ENCODE measurements at places on chromosomes 3 and 15.

DNA sequence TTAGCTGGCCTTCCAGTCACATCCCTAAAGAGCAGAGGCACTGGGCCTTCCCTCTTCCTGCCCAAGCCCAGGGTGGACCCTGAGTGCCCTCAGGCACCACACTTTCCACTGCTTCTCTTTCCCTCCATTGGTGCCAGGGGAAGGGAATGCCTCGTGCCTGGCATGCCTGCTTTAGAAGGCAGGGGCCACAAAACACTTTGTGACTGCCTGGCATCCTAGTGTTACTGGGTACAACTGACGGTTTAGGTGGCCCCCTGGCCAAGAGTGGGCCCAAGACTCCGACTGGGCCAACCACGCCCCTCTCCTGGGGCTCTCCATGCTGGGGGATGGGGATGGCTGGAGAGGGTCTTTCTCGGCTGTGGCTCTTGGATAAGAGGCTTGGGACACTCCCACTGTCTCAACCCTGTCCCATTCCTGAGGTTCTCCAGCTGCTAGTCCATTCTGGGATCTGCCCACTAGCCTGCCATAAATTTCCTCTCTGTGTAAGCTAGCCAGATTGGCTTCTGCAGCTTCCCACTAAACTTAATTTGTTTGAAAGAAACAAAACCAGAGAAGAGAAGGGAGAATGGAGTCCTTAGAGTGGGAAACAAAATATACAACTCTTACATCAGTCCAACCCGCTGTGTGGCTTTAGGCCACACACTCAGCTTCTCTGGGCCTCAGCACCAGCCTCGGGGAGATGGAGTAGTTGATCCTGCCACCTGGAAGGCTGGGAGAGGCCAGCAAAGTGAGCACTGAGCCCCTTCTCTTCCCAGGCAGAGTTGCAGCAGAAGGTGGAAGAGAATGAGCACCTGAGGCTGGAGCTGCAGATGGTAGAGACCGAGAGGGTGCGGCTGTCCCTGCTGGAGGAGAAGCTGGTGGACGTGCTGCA, 24.1 kb upstream of the GP9 start:
- DNase-seq = no peak

- DNase-seq = no peak
Observed at GRCh38 chr15:88621789-88622604, 857 bp downstream of the AEN start.

DNA sequence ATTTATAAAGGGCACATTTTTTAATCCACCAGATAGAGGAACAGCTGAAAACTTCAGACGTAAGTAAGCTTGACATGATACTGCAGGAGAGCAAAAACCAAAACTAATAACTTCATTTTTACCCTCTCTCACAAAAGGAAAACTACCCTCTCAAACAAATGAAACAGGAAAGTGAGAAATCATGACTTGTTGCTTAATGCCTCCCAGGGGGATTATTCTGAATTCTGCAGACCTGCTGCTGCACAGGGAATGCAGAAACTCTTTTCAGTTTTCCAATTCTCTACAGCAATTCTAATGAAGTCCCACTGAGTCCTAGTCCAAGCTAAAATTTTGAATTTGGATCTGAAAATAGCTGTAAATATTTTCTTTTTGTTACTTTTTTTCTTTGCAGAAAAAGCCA, 637.1 kb upstream of the CCDC54 start:
- DNase-seq = no peak

DNA sequence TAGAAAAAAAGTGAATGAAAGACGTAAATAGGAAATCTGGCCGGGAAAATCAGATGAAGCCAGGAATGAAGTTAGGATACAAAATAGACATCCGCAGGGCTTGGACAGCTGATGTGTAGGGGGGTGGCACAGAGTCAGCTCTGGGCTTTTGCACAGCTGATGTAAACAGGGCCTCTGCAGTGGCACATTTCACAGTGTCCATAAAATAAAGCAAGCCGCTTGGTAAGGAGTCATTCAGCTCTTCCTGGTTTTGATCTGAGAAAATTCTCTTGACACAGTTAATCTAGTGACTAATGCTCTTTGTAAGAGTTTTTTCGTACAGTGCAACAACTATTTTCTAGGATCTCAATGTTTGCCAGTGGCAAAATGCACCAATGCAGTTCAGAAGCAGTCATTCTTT, 153.3 kb downstream of the USP13 start:
- DNase-seq = no peak

- DNase-seq = no peak
Observed at GRCh38 chr3:185585518-185585858, 607 bp upstream of the SENP2 start.

DNA sequence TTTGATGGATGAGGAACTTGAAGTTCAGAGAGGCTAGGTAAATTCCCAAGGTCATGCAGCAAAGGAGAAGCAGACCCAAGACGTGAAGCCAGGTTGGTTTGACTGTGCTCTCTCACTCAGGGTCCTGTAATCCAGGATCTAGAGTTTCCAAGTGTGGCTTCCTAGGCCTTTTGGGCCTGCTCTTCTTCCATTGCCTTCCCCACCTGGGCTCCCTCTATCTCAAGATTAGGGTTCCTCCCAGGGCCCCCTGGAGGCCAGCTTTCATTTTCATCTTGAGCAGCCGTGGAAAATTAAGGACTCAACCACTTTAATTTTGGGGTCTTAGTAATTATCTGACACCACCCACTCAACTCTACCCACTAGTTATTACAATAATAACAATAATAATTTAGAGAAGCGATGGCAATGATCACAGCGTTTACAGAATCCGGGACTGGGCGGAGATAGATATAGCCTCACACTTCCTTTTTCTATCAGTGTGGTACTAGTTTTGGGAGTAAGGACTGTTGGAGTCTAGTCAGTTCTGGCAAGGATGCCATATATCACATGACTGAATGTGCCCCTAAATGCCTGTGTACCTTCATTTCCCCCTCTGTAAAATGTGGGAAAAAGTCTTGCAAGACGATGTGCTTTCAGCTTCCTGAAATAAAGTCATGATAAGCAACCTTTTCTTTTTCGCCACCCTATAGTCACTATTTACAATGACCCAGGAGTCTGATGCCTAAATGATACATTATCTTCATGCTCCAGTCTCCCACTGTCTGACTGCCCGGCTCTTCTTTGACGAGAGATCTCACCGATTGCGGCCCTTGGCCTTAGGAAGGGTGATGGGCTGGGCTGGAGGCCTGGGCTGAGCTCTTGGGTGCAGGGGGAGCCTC, 30.2 kb upstream of the MAGEF1 start:
- no peak for DNase-seq
